T47D (cell line): ENCODE measurements at places on chromosomes 16 and 17.

- DNase-seq, result no peak
Observed at GRCh38 chr17:82507631-82508175, 11.8 kb upstream of the FOXK2 start.

GRCh38 chr17:77345260-77345910, 204.6 kb downstream of the SEC14L1 start:
- no peak for DNase-seq

DNA sequence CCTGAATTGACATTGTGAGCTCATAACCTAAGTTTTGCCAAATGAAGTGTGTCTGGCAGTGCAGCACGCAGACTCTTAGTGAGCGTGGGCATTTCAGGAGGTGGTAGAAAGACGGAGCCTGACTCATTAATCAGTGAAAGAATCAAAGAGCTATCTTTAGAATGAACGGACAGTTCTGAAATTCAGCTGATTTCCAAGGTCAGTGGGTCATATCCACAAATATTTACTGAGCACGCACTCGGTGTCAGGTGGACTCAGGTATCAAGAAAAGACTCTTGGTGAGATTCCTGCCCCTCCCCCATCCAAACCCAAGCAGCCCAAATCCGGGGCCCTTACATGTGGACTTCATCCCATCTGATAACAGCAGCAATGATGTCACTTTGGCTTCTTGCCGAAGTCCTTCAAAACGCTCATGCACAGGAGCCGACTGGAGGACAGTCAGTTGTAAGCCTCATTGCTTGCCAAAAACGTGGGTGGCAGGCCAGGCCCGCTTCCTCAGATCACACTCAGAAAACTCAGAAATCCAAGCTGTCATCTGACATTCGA, 185.8 kb downstream of the HS3ST3A1 start:
- no peak for DNase-seq

DNA sequence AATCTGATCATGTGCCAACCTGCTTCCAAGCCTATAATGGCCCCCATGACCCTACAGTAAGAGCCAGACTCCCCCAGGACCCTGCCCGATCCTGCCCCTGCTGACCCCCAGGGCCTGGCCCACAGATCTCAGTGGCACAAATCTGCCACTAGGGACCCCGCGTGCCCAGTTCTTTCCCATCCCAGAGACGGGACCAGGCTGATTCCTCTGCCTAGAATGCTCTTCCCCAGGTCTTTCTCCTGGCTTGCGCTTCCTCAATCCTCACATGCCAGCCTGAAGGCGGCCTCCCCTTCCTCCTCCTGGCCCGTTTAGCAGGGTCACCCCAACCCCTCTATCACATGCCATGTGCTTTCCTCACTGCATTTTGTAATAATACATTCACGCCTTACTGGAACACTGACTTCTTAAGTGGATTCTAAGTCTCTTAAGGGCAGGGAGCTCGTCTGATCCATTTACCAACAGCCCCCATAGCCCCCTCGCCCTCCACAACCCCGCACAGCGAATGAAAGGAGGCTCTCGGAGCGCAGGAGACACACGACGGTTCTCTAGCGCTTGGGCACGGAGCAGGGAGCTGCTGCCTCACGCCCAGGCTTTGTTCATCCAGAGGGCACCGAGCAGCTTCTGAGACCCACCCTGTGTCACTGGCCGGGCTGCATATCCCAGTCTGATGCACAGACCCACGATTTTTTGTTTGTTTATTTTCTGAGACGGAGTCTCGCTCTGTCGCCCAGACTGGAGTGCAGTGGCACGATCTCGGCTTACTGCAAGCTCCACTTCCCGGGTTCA, 1.2 kb downstream of the TRIM65 start:
- peak; percentile 56 for DNase-seq

- DNase-seq, result no peak
Observed at GRCh38 chr16:10070591-10070990, 111.6 kb downstream of the GRIN2A start.

- DNase-seq, result no peak
Observed at GRCh38 chr16:64648282-64648681, 473.6 kb downstream of the CDH11 start.

GRCh38 chr17:12790249-12791106, 1.2 kb downstream of the ARHGAP44 start:
- no peak for DNase-seq

DNA sequence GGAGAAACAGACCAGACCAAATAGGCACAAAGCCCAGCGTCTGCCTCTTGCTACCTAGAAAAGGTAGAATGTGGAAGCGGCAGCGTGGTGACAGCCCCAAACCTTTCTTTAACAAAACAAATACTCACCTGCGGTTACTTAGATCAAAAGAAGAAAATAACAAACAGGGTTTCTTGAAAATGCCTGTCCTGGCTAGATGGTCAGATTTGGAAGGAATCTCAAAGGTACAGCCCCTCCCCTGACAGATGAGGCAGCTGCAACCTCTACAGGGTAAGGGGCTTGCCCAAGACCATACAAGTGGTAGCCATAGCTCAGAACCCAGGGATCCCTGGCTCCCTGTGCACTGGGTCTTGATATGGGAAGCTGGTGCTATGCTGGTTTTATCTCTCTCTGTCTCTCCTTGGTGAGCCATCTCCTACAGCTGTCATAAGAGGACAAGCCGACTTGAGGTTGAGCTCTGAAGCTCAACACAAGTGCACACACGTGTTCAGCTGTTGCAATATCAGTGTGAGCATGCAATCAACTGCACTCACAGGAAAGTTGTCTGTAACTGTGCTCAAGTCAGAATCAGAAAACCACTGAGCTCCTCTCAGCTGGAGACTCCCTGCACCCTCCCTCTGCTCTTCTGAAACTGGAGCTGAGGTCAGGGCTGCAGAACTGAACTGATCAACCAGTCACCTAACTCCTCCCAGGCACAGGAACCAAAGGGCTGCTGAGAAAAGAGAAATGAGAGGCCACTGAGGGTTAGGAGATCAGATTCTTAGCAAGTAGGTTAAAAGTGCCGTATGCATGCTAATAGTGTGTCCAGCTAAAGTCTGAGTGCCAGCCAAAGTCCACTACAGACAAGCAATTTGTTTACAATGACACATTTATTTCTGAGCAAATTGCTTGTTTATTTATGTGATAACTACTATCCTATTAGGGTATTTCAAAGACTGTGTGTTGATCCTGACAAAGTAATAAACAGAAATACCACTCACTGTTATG, 6.1 kb upstream of the RNF157 start:
- no peak for DNase-seq

DNA sequence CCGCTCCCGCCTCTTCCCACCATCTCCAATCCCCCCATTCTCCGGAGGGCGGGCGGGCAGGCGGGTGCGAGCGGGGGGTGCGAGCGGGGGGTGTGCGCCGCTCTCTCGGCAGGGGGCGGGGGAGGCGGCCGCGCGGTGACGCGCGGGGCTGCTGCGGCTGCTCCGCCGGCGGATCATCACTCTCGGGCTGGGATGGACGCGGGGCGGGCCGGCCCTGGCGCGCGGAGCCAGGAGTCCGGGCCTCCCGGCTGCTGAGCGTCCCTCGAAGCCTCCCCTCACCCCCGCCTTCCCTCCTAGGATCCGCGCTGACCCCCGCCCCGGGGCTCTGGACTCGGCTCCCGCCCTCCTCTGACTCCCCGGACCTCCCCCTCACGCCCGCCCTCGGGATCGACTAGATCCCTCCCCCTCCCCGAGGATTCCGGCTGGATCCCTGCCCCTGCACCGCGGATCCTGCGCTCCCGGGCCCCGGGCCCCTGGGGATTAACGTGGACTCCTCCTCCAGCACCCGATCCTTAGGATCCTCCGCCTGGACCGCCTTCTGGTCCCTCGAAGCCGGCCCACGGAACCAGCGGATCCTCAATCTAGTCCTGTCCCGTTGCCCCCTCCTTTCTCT, 946 bp upstream of the TMEM256 start:
- no peak for DNase-seq

DNA sequence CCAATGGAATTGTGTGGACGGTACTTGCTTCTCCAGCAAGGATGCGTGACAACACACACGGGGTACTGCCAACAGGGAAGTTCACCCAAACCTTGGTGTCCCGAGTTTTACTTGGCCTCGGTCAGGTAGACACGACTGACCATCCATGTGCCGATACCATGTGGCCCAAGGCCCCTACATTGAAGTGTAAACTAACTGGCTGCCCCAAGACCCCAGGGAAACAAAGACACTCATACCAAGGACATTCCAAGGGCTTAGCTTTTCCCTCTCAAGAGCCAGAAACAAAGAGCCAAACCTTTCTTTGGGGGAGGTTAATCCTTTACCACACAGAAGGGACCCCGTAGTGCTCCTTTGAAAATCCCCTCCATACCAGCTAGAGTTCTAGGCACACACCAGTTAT, 215.9 kb upstream of the TNRC6C start:
- no peak for DNase-seq

DNA sequence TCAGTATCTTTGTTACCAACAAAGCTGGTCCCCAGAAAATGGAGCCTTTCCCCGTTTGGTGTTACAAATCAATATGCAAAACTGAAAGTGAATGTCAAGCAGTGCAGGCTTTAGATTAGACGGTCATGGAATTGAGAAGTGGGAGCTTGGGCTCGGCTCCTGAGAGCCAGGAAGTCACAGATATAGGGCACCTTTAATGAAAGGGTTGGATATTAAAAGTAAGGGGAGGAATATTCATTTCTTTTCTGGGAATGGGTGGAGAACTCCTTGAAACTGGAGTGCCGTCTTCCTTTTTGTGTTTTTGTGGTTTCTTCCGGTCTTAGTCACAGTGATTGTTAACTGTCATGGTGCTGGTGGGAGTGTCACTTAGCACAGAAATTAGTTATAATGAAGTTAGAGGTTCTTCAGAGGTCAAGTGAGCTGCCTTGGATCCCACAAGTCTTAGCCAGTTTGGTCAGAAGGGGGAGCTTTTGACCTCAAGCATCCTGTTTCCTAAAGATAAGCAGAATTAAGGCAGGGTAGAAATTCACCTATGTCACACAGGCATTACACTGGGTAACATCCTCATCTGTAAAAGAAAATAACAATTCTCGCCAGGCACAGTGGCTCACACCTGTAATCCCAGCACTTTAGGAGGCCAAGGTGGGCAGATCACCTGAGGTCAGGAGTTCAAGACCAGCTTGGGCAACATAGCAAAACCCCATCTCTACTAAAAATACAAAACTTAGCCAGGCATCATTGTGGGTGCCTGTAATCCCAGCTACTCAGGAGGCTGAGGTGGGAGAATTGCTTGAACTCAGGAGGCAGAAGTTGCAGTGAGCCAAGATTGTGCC, 9.6 kb upstream of the EIF1 start:
- DNase-seq, result peak; percentile 36

DNA sequence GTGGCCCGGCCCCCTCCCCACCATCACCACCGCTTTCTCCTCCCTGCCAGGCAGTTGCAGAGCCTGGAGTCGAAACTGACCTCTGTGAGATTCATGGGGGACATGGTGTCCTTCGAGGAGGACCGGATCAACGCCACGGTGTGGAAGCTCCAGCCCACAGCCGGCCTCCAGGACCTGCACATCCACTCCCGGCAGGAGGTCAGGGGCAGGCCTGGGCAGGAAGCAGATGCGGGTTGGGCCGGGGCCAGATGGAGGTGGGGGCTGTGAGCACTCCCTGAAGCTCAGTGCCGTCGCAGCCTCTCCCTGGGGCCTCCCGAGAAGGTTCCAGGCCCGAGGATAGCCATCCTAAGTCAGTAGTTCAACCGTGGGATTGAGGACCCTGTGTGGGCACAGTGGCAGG, 14.2 kb upstream of the ADGRG3 start:
- DNase-seq, result no peak

DNA sequence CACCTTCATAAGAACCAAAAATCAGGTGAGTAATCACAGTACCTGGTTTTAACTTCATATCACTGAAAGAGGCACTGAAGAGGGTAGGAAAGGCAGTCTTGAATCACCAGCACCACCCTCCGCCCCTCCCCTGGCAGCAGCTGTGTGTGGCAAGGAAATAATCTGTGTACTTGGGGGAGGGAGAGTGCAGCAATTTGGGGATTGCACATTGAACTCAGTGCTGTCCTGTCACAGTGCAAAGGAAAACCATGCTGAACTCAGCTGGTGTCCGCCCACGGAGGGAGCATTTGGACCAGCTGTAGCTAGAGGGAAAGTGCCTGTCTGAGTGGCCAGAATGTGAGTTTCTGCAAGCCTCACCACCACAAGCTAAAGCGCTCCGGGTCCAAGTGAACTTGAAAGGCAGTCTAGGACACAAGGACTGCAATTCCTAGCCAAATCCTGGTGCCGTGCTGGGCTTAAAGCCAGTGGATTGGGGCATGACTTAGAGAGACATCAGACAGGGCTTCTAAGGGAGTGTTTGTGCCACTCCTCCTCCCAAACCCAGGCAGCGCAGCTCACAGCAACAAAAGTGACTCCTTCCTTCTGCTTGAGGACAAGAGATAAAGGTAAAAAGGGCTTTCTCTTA, 39.7 kb upstream of the ALDH3A1 start:
- no peak for DNase-seq
